SW 1271 (cell line): ENCODE measurements at places on chromosomes 1 and 21.
A peak's percentile ranks its signal among the peaks of the same experiment; 100 is the strongest.

DNA sequence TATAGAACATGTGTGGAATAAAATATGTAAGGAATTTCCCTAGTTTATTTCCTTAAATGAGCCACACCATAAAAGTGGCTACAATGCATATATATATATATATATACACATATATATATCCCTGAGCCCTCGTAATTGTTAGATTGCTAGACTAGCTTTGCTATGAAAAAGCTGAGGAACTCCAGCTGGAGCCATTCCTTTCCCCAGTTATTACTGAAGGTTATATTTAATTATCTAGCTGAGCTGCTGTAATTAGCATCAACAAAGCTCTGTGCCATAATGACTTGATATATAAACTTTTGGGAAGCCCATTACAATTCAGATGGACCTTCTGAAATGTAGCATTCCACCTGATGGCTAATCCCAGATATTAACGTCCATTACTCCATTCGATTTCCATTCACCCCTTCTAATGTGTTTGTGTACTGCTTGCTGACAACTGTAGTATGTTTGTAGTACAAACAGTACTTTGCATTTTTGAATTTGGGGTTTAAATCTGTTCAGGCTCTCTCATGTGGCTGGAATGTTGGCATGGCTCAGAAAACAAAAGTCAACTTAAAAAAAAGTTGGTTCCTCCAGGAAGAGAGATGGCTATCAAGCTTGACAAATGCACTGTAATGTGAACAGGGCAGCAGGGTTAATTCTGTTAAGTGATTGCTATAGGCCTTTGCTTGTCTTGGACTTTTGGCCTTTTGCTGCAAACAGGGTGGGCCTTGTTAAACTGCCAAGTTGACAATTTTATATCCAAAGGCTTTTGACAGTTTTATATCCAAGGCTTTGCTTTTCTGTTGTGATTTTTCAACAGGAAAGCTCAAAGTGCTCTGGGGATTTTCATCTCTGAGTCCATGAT lies 170.0 kb downstream of the LTN1 start:
- no peak for DNase-seq

GRCh38 chr21:45965084-45965809 lies 16.3 kb upstream of the COL6A1 start:
- DNase-seq, result no peak

DNA sequence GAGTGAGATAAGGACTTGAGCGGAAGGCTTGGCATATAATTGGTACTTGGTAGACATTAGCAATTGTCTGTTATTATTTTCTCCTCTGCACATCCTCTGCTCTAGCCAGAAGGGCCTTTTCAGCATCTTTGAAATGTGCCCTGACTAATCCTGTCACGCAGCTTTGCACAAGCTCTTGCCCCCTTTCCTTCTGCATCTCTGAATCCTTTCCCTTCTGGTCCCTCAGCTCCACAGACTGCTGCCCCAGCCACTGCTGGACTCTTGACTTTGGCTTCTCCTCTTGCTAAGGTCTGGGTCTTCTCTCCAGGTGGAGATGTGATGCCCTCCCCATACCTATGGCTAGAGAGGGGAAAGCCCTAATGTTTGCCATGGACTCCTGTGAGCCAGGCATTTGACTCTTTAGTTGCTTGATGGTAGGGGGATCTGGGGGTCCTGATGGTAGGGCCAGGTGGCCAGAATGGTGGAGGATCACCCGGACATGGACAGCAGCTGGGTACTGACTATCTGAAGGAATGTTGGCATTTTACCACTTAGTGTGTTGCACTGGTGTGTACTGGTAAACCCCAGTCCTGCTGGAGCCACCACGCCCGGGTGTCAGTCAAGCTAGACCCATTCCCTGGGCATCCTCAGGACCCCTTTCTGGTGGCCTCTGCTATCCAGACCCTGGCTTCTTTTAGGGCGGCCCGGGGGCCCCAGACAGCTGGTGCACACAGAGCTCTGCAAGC lies 4.4 kb downstream of the HPCA start:
- no peak for DNase-seq

GRCh38 chr1:200034761-200035396 lies 7.4 kb downstream of the NR5A2 start:
- DNase-seq, result no peak

DNA sequence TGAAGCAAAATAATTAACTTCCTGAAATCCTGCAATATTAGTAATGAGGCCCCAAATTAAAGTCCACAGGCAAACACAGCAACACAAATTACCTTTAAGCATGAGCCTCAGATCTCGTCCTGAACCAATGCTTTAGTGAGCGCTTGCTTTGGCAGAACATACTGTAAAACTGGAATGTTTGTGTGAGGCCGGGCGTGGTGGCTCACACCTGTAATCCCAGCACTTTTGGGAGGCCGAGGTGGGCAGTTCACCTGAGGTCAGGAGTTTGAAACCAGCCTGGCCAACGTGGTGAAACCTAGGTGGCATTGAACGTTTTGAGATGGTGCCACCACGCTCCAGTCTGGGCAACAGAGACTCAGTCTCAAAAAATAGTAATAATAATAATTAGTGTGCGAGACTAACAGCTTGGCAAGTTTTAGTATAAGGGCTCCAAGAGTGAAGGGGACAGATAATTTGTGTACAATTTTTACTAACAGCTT lies 17.8 kb downstream of the SFPQ start:
- DNase-seq, result no peak

- DNase-seq, result no peak
Observed at GRCh38 chr1:2320760-2321667, 70.3 kb downstream of the MORN1 start.

DNA sequence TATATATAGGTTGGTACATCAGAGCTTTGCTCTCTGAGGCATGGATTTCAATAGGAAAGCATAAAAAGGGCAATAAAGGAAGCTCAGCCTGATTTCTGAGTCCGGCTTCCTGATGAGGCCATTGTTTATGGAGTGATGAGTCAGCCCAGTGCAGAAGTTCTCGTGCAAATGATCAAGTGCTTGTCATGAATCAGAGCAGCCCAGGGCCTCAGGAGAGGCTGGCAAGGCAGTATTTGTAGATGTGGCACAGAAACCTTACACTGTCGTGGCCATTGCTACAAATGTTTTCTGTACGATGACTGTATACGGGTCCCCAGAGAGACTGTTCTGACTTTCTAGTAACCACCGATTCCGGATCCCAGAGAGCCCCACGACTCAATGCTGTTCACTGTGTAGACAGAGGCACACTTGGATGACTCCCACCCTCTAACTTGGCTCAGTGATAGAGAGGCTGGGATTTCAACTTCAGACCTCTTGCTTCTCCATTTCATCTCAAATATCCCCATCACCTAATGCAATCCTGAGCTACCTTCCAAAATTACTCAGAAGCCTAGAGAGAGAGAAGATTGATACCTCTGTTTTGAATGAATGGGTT lies 26.8 kb downstream of the UMODL1 start:
- DNase-seq, result peak; percentile 33

- DNase-seq, result no peak
Observed at GRCh38 chr1:94648225-94649007, 106.9 kb upstream of the F3 start.

GRCh38 chr1:6392809-6393399 lies 663 bp downstream of the ACOT7 start:
- no peak for DNase-seq
